ENCODE measurements at places on chromosomes 6 and 20.

GRCh38 chr6:128676456-128676855, 156.1 kb upstream of the PTPRK start:
- DNase-seq = no peak

GRCh38 chr6:142443532-142443931, 141.7 kb downstream of the ADGRG6 start:
- no peak for DNase-seq

- peak; percentile 30 for DNase-seq
Measured at GRCh38 chr6:31083742-31084354, 28.5 kb downstream of the C6orf15 start.

DNA sequence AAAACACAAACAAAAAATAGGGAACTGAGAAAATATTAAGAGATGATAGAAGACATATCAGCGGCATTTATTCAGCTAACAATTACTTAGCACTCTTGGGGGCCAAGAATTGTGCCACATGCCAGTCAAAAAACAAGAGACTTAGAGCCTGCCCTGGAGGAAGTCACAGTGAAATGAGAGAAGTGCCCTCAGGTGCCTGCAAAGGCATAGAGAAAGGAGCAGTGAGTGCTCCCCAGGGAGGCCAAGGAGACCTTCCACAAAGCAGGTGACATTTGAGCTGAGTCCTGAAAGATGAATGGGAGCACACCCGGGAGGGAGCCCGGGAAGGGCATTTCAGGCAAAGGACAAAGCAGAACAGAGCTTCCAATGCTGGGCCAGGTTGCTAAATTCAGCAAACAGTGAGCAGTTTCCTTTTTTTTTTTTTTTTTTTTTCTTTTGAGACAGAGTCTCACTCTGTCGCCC, 184.7 kb upstream of the JARID2 start:
- DNase-seq = no peak

GRCh38 chr6:126535595-126535994, 195.7 kb downstream of the CENPW start:
- DNase-seq = no peak

DNA sequence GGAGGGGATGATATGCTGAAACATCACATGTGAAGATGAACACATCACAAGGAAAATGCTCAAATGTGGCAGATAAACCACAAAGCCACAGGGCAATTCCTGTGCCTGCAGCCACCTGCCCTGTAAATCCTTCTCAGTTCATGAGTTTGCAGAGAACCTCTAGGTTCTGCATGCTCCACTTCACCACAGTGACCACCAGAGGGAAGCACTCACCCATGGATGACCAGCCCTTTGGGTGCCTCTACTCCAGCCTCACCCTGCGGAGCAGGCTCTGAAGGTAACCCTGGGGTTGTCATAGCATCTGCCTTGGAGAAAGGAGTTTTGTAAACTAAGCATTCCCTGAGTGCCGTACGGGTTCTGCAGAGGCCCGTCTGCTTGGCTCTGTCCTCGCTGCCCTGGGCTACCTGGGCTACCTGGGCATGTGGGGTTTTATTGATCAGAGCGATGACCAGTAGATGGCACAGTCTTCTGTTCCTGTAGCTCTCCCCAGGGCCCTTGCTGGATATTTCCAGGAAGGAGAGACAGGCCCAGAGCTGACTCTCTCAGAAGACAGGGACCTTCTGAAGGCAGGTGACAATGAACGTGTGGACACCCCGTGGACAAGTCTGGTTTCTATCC, 31.7 kb upstream of the CST1 start:
- no peak for DNase-seq

DNA sequence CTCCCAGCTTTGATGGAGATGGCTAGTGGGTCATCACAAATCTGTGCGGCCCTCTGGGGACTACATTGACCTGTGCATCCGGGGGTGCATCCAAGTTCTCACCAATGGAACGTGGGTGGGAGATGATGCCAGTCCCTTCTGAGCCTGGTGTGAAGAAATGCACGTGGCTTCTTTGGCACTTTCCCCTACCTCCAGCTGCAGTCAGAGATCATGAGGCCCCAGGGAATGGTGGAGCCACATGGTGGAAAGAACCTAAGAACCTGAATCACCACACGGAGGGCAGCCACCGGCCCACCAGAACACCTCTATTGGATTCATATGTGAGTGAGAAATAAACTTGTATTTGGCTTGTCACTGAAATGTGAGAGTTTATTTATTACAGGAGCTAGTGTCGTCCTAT, 9.9 kb upstream of the CDKN1A start:
- DNase-seq = no peak

DNA sequence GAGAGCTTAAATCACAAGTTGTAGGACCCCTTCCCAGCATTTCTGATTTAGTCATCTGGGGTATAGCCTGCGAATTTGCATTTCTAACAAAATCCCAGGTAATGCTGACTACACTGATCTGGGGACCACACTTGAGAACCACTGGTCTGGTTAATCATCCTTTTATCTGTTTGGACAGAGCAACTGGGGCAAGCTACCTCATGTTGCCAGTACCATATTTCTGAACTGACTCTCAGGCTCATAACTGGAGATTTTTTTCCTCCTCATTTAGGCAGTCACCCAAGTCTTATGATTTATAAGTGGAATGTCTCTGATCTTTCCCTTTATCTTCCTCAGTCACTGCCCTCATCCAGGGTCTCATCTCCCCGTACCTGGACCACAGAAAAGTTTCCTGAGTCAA, 12.0 kb upstream of the GTF3C6 start:
- DNase-seq = no peak

DNA sequence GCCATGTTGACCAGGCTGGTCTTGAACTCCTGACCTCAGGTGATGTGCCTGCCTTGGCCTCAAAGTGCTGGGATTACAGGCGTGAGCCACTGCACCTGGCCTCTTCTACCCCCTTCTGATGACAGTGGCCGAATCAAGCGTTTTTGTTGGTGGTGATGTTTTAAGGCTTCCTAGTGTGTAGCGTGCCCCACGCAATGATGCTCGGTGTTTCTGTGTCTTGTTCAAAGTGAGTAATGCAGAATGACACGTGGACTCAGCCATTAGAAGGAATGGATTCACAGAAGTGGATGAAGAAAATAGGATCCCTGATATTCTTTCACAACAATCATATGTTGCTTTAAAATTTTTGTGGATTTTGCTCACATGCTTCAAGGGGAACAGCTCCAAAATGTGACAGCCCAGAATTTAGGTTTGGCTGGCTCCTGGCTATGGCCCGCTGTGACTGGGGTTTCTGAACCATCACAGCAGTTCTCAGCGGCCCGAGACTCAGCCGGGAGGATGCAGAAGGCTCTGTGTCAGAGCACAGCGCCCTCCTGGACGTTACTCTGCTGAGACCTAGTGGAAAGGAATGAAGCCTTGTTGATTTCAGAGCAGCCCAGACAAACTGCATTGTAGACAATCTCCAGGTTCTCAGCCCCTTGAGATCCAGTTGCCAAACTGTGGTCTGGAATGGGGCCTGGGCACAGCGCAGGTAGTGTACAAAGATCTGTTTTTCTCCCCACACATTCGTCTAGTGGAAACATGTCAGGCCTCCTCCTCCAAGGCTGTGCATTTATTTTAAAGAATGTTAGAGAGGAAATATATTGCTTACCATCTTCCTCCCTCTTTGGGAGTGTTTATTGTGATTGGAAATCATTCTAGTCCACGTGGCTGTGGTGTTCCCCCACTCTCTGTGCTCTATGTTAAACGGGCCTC, 57.6 kb upstream of the TIAM2 start:
- no peak for DNase-seq

DNA sequence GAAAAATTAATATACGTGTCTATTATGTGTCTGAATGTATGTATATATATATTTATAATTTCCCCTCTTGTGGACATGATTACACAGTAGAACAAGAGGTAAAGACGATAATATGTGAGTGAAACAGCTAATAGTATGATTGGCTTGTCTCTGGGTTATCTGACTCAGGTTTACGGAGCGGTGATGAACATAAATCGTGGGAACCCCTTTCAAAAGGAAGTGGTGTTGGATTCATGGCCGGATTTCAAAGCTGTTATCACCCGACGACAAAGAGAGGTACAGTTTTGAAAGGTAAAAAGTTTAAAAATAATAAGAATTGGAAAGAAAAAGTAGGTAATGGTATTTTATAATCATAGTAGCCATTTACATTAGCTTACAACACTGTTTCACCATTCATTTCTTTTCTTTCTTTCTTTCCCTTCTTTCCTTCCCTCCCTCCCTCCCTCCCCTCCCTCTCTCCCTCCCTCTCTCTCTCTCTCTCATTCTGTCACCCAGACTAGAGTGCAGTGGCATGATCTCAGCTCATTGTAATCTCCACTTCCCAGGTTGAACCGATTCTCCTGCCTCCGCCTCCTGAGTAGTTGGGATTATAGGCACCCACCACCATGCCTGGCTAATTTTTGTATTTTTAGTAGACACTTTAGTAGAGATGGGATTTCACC, 15.9 kb downstream of the GLYATL3 start:
- DNase-seq = no peak

- no peak for DNase-seq
Measured at GRCh38 chr6:1321738-1322137, 9.8 kb downstream of the FOXQ1 start.

GRCh38 chr6:105326833-105327770, 75.8 kb downstream of the PREP start:
- DNase-seq = no peak

- DNase-seq = no peak
Measured at GRCh38 chr6:13733178-13733887, 21.7 kb upstream of the RANBP9 start.

DNA sequence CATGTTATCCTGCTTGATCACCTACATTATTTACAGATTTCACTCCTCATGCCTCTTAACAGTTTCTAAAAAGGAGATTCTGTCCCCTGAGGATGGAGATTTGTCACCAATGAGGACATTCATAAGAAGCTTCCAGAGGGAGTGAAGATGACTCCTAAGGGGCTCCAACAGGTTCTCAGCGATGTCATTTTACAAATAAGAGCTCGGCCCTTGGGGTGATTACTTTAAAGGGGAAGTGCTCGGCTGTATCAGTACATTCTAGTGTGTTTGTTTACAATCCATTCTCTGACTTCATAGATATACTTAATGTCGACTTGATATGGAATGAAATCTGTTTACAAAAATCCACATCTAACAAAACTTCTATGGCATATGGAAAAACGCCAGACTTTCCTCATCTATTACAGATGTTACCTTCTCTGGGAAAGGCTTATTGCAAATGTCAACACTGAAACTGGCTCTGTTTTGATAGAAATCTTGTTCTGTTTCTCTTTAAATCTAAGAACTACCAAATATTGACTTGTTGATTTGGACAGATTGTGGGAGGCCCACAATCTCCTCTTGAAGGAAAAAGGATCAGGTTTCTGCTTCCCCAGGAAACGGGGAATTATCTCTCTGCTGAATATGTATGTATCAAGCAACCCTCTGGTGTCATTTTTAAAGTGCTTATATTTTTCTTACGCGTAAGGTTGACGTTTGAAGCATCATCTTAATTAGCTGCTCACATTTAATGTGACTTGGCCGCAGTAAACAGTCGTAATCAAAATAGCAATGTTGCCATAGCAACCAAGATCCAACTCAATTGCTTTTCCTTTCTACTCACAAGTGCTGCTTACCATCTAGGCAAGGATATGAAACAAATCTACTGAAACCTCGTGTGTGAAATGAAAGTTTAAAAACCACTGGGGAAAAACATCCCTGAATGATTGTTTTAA, 95.7 kb downstream of the SHLD1 start:
- DNase-seq = no peak

DNA sequence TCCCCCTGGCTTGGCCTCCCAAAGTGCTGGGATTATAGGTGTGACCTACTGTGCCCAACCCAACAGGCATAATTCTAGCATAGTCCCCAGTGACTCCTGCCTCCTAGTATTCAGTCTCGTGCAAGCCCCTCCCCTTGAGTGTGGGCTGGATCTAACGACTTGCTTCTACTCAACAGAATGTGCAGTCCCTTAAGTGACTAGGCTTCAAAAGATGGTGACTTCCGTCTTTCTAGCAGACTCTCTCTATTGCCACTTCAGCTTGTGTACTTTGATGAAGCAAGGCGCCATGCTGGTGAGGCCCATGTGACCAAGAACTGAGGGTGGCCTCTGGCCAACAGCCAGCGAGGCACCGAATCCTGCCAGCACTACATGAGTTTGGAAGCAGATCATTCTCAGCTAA, 109.6 kb upstream of the TRAF3IP2 start:
- DNase-seq = no peak

GRCh38 chr6:4896401-4896800, 107.4 kb downstream of the RPP40 start:
- DNase-seq = no peak

DNA sequence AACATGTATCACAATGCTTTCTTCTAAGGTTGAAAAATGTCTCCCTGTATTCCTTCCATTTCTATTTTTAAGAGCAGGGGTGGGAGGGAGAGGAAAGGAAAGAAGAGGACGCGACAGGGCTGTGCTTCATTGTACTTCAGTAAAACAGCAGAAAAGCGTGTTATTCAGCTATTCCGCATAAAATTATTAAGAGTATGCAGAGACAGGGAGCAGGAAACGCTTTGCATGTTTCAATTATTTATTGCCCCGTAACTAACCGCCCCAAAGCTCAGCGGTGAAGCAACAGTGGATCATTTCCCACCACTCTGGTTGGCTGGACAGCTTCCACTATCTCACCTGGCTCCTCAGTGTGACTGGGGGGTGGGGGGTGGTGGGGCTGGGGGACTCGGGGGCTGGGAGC, 188.9 kb downstream of the TTLL2 start:
- DNase-seq = no peak

DNA sequence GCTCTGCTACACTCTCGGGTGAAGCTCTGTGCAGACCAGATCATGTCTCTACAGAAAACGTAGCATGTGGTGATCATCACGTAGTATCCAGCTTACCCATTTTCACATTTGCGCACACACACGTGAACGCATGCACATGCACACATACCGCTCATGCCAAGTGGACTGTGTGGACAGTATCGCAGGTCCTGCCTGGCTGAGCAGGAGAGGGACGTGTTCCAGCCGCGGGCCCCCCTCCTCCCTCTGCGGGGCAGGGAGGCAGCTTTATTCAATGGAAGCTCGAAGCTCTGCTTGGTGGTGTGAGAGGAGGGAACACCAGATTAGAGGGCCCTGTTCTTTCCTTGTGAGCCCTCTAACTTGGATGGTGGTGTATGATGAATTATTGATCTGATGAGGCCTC, 51.1 kb downstream of the CDH26 start:
- no peak for DNase-seq

DNA sequence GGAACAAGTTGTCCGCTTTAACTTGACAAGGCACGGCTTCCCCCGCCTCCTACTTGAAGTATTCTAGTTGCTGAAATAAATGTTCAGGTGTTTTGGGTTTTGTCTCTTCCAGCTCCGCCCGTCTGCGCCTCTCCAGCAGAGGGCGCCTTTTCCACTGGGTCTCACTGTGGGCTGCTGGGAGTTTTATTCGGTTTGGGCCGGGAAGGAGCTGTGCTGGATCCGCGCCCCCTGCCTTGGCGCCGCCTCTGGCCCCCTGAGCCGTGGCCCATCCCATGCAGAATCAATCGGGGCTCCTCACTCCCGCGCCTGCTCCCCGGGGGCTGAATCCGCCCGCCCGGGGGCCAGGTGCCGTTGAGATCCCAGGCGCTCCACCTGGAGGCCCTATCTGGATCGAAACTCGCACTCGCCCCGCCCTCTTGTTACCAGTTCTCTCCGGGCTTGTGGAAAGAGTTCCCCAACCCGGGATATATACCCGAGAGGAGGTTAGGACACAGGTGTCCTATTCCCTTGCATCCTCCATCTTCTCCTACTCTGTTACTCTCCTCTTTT, 51.0 kb upstream of the TCF21 start:
- peak; percentile 46 for DNase-seq

Data from hematopoietic multipotent progenitor cell treated with erythropoietin and hydrocortisone succinate and interleukin-3 and kit ligand, for 17 days (in vitro differentiated cells).